ENCODE measurements at places on chromosomes 1 and 21.

- DNase-seq = no peak
Measured at GRCh38 chr1:225737161-225737560, 40.5 kb upstream of the SRP9 start.

DNA sequence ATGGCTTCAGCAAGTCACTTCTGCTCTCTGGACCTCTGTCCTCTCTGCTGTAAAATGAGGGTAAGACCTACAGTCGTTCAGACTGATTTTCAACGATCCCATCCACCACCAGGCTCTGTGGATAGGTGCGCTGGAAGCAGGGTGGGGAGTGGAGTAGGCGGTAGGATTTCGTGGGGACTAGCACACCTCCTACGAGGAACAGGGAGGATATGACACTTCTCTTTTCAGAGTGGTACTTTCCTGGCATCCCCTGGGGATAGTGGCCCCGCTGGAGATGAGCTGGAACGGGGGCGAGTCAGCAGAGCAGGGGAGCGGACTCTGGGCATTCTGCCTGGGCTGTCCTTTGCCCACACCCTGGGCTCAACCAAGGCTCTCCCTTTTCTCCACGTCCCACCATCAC lies 17.7 kb downstream of the ETNK2 start:
- no peak for DNase-seq

DNA sequence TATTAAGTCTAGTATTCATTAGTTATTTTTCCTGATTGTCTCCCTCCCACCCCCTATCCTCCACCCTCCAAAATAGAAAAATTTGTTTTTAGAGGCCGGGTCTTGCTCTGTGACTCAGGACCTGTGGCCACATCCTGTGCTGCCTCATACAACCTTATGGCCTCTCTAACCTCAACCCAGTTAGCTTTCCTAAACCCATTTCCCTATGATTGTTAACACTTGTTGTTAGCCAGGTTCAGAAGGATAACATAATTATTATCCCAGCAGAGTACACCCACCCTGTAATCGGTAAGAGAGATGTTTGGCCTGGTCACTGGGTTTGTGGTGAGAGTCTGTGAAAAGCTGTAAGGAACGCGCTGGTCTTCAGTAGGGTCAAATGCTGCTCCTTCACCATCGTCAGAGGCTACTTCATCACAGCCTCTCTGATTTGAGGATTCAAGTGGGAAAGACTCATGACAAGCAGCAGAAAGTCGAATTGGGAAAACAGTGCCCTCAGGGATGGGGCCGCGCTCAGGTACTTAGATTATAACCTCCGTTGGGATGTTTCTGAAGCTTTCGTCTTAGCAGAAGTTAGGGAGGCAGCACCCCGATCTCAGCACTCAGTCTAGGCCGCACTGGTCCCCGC lies 35.9 kb upstream of the HMGN1 start:
- no peak for DNase-seq

GRCh38 chr1:181324797-181325616 lies 158.3 kb upstream of the CACNA1E start:
- DNase-seq = no peak

DNA sequence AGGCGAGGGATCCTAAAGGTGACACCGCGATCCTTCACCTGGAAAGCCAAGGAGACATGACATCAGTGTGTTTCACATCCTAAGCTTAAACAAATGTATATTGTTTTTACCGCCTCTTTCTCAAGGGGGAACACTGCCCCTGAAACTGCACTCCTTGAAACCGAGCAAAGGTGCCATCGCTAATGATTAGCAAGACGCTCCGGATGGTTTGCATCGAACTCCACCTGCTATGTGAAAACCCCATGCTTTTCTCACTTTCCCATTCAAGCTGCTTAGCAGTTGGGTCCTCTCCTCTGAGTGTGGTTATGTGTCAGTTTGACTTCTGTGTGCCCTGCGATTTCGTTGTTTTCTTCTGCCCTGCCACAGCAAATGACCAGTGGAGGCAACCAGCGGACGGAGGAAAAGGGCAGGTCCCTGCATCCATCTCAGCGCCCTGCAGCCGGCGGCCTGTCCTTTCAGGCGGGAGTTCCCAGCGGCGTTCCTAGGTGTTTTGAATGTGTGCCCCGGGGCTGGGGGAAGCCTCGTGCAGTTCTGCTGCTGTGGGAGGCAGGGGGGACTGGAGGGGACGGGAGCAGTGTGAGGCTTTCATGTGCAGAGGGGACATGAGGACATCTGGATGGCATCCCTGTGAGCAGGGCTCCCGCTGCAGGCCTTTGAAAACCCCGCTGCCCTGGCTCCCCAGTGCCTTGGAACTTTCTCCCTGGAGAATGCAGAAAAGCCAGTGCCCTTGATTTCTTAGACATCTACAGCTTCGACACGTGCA lies 16.1 kb downstream of the ZBTB18 start:
- no peak for DNase-seq

GRCh38 chr1:30639881-30640452 lies 83.4 kb downstream of the MATN1 start:
- DNase-seq = no peak

DNA sequence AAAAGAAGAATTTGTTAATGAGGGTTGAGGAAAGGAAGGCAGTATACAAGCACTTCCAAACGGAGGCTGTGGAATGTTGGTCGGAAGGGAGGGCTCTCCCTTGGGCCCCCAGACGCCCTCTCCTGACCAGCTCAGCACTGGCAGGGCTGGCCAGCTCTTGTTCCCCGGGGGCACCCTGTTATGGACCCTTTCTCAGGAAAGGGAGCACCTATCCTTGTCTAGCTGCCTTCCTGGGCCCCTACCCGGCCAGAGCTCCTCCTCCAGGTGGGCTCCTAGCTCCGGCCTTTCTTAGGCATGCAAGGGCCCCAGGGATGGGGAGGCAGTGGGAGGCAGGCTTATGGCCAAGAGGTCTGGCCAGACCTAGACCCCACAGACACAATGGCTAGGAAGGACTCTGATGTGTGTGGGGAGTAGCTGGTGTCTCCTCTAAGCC lies 926 bp downstream of the BLACAT1 start:
- no peak for DNase-seq

DNA sequence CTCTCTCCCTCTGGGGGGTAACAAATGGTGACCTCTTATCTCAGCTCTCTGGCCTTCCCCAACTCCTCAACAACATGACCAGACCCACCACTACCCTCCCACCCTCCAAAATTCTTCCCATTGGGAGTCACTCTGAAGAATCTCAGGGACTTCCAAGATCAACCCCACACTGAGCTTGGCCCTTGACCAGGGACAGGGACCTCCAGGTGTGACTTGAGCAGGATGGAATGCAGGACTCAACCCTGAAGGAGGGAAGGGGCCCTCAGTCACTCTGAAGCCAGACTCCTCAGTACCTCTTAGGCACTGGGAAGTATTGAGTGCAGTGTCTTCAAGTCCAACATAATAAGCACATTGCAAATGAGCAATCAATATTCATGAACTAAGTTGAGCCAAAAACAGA lies 1.9 kb downstream of the CASQ1 start:
- no peak for DNase-seq

DNA sequence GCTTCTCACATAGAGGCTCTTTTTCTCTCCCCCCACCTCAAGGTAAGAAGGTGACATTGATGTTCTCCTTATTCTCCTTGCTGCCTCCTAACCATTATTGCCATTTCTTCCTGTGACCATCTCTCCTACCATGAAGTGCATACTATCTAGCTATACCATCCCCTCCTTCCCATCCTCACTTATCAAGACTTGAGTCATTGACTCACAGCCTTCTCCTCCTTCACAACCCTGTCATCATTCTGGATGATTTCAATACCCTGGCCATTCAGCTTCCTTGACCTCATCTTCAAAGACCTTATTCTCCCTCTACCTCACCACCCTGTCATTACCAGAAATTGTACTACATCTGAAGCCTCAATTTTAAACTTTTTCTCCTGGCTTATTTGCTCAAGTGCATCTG lies 10.9 kb upstream of the HIPK1 start:
- no peak for DNase-seq

DNA sequence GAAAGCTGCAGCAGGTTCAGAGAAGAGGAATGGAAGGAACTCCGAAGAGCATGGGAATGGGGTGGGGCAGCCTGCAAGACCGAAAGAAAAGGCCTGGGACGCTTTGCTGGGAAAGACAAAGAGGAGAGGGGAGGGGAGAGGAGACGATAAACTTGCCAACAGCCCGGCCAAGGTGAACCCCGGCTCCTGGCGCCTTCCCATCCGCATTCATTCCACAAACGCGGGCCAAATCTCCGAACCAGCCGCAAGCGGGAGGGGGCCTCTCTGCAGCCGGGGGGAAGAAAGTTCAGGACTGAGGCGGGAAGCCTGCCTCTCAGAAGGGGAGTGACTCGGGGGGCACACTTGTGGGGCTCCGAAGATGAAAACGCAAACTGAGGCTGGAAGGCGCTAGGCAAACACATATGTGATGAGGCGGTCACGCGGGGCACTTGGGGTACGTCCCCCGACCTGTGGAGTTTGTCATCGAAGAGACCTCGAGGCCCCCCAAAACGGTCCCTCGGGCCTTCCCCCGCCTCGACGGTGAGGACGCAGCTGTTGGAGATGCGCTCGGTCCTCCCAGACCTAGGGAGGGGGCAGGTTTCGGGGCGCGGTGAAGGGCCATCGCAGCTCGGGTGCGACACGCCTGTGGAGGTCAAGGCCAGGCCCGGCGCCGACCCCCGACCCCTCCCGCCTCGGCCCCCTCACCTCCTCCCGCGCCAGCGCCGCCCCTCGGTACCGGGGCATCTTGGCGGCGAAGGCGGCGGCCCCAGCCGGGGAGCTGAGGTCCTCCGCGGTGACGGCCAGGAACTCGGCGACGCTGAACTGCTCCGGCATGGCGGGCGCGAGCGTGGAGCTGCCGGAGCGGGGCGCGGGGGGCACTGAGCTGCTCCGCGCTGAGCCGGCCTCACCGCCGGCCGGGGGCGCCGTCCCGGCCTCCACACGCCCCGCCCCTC lies at the start of gene ASAP3:
Gene ASAP3, minus strand, starts transcription at position 859 of the 932 bp plus-strand sequence. Its CDS starts 46 bp downstream, at position 813.
- no peak for DNase-seq

GRCh38 chr1:174795806-174796205 lies 203.9 kb upstream of the CACYBP start:
- no peak for DNase-seq

- no peak for DNase-seq
Measured at GRCh38 chr1:12244585-12244984, 14.8 kb downstream of the VPS13D start.

DNA sequence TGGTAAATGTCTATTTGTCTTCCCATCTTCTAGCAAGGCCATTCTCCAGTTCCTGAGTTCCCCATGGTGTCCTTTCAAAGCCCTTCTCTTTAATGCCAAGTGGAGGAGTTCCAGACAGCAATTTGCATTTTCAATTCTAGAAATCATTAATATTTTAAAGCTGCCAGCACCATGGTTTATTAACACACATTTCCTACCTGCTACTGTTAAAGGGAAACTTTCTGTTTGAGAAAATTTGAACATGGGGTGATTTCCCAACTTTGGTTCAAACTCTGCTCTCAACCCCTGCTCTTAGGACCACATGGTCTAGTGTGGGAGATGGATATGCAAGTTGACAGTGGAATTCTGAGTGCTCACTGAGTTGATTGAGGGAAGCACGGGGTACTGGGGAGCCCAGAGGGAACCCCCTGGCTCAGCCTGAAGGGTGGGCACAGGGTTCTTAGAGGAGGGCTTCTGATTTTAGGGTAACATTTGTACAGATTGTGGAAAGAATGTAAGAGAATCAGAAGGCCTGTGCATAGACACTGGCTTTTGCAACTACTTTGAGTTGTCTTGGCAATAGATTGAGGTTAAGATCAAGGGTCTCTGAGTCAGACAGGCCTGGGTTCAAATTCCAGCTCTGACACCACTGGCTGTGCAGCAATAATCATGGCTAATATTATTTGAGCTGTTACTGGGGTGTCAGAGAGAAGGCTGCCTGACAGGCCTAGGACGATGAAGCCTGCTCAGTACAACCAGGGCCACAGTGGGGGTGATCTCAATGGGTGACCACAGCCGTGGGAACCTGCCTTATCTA lies 97.8 kb downstream of the BEND5 start:
- no peak for DNase-seq

DNA sequence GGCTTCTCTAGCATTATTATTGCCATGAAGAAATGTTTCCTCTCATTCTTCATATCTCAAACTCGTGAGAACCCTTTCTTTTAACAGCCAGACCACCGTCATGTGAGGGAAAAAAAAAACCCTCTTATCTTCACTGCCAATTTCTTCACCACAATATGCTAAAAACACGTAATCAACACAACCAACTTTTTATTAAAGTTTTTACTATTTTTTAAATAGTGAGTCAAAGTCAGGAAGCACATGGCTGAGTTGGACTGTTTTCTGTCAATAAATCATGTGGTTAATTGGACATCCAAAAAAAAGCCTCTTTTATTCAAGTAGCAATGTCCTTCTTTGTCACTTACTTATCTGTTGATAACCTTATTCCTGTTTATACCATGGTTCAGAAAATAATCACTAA lies 55.9 kb upstream of the SAMD13 start:
- DNase-seq = no peak

DNA sequence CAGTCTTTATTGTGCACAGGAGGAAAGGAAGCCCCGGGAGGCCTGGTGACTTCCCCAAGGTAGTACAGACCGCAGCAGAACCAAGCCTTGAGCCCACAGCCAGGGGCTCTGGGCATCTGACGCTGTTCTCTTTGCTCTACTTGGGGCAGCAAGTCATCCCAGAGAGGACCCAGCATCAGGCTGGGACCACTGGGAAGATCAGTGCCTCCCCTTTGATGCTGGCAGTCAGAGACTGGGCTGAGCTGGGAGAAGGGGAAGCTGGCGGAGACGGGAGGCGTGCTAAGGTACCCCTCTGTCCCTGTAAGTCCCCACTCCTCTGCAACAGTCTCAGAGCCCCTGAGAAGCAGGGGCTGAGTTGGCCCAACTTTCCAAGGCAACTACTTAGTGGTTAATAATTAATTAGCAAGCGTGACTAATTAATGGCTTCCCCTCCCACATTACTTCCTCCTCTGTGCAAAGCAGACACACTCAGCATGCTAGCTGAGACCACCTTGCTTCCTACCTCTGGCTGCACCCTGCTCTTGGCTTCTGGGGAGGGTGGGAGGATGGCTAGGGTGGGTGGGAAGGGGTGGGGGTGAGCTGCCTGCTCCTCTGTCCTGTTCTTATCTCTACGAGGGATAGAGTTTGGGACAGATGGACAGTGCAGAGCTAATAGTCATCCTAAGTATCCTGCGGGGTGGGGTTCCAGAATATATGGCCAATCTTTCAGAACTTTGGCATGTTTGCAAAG lies 1.3 kb downstream of the INAVA start:
- no peak for DNase-seq
